ENCODE measurements at places on chromosomes 1 and 21.

GRCh38 chr1:151455231-151455630 is 4.1 kb downstream of the POGZ start:
- no peak for DNase-seq

GRCh38 chr21:41406340-41406739 is 19.7 kb upstream of the MX1 start:
- no peak for DNase-seq

DNA sequence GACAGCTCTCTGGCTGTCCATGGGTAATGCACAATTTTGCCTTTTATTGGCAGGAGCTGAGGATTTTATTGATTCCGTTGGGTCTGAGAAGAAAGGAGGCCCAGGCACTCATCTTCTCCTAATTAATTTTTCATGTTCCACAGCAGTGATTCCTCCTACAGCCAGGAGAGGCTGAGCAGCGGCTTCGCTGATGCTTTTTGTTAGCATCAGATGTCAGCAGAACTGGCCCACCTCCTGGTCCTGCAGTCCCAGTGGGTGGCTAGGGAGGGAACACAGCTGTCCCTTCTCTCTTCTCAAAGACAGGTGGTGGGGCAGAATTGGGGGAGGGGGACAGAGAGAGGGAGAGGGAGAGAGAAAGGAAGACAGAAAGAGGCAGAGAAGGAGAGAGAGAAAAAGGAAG is 5.7 kb downstream of the MT1HL1 start:
- no peak for DNase-seq

DNA sequence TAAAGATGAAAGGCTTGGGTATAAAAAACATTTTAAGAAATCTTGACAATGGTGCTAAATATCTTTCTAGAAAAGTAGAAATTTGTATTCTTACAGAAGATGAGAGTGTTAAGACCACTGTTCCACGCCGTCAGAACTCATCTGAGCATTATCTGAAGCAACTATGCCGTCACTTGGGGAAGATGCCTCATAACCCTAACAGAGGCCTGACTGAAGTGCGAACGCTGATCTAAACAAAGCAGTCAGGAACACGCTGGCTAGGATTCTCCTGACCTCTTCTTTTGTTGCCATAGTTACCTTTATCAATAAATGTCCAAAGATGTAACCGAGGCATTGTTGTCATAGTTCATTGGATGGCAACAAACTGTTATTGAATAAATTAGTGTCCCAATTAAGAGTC is 612.4 kb downstream of the LTN1 start:
- no peak for DNase-seq

GRCh38 chr1:9150582-9151327 is 21.9 kb upstream of the GPR157 start:
- DNase-seq = no peak

- DNase-seq = no peak
Observed at GRCh38 chr1:40258445-40258769, 371 bp downstream of the ZMPSTE24 start.

- no peak for DNase-seq
Observed at GRCh38 chr1:98870959-98871903, 133.4 kb downstream of the PLPPR5 start.

DNA sequence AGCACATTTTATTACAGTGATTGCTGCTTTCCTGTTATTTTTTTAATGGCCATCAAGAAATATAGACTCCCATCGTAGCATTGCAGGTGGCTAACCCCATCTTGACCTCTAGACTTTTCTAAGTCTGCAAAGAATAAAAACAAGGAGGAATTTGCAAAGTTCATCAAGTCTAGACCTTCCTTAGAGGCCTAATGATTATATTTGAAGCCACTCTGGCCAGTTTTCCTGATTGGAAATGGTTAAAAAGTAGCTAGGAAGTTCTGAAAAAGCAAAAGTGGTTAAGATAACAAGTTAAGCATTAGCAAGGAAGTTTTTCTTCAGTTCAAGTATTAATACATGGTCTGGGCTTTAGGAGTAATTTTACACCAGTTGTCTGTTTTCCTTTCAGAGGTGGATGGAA is 16.7 kb upstream of the KCNJ15 start:
- DNase-seq = no peak

- DNase-seq = no peak
Observed at GRCh38 chr1:6257541-6258069, 3.3 kb downstream of the GPR153 start.

DNA sequence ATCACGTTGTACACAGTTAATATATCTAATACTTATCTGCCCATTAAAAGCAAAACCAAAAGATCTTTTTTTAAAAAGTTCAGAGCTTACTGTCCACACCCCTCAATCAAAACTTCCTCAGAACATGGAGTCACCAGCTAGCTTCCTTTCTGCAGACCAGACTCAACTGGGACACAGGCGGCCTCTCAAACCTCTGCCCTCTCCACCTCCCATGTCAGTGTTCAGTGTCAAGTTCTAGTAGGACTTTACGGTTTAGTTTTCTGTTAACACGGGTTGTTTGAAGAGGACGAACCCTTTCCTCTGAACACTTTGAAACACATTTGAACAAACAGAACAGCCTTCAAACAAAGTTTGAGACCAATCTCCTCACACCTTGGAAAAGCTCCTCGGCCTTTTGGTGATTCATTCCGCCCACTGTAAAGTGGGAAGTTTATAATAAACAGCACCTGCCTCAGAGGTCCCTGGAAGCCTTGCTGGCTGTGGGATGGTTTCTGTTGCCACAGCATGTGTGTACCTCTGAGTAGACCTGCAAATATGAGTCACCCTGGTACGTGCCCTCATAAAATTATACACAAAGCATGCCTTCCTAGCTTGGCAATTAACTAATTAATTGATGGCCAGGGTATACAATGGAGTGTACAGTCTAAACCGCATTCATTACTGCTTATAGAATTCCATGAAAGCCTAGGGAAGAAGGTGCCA is 48.4 kb upstream of the SIPA1L2 start:
- DNase-seq = no peak

GRCh38 chr1:38502758-38503157 is 356.8 kb downstream of the RRAGC start:
- no peak for DNase-seq

DNA sequence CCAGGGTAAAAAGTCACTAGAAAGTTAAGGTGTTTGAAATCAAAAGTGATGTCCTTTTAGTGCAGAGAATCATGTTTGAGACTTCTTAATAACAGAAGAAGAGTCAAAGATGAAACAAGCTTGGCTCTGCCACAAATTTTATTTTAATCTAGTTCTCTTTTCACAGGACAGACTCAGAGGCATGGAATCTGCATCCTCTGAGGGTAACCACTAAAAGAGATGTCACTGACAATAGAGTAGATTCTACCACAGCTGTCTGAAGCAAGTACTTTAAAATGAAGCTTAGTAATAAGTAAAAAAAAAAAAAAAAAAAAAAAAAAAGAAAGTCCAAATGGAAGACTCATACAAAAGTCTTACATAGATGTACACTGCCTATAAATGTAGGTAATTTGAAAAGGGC is 519.7 kb upstream of the PRMT6 start:
- DNase-seq = no peak

DNA sequence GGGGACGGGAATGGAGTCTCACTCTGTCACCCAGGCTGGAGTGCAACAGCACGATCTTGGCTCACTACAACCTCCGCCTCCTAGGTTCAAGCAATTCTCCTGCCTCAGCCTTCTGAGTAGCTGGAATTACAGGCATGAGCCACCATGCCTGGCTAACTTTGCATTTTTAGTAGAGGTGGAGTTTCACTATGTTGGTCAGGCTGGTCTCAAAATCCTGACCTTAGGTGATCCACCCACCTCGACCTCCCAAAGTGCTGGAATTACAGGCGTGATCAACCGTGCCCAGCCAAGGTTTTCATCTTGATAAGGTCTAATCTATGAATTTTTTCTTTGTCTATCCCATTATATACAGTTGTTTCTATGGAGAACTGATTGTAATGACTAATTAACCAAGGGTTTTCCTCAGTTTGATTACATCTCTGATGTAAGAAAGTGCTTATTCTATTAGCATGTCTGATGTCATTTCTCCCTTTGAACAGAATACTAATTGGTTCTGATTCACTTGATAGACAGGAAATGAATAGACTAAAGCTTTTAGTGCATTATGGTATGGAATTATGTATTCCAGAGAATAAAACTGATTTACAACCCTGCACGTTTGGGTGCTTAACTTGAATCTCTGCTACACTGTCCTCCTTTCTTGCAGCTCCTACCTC is 11.9 kb downstream of the PACC1 start:
- no peak for DNase-seq

GRCh38 chr1:117615474-117615873 is 9.6 kb downstream of the TENT5C start:
- DNase-seq = no peak

GRCh38 chr1:87146538-87146937 is 182.1 kb upstream of the LMO4 start:
- no peak for DNase-seq

GRCh38 chr1:232980355-232980978 is 30.1 kb downstream of the NTPCR start:
- no peak for DNase-seq

- no peak for DNase-seq
Observed at GRCh38 chr1:203475012-203475981, at the start of gene PRELP. Gene PRELP (plus strand): TSS chr1:203475806. CDS start chr1:203483185, 7,379 bp downstream.

GRCh38 chr1:155218854-155219591 is 10.5 kb downstream of the MTX1 start:
- no peak for DNase-seq

DNA sequence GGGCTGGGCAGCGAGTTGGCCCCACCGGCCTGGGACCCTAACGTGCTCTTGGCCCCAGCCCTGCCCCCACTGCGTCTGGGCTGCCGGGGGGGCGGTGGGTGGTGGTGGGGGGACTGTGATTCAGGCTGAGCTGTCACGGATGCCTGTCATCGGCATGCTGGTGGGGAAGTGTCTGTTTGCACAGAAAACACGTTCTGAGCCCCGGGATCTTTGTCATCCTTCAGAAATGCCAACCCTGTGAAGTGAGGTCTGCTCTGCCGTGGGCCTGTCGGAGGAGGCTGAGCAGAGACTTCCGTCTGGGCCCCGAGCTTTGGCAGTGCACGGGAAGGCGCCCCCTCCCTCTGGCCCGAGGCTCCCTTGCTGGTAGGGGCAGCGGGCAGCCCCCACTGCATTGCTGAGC is 24.3 kb upstream of the PLCH2 start:
- DNase-seq = no peak

DNA sequence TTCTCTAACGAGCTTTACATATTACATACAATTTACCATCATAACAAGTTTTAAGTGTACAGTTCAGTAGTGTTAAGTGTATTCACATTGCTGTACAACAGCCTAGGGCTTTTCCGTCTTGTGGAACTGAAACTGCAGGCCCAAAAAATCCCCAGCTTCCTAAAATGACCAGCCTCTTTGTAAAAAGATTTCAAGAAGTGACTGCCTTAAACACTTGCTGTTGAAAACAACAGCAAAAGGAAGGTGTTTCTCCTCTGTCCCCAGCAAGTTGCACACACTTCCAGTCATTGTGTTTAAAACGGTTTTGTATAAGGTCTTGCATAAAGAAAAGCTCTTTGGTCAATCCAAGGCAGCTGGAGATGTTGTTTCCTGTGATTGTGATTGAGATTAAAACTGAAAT is 16.0 kb upstream of the GBP1 start:
- no peak for DNase-seq

GRCh38 chr1:81437213-81437612 is 363.5 kb upstream of the ADGRL2 start:
- DNase-seq = no peak

DNA sequence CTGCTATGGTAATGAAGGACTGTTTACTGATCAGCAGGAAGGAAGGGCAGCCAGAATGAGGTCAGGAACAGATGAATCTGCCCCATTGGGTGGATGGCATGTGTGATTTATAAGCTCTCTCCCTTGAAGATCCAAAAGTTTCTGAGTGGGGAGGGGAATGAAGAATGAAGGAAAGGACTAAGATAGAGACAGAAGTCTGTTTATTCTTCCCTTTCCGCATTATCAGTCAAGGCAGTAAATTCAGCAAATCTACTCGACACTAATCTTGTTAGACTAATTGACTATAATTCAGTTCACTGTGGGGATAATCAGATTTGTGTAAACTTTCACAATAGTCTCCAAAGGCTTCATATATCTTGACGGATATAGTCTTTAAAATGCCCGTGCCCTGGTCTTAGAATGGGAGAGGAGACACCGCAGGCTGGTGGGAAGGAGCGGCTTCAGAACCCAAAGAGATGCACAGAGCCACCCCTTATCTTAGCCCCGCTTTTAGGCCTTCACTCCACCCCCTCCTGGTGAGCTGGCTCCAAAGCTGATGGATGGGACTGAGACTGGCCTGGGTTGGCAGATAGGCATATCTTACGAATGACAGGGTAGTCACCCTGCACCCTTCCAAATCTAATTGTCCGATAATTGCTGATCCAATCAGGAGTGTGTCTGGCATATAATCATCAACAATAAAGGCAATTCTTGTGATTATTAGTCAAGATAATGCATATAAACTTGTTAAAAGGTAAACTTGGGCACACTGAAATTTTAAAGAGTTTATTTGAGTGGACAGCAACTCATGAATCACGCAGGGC is 76.0 kb upstream of the PPM1J start:
- DNase-seq = no peak

DNA sequence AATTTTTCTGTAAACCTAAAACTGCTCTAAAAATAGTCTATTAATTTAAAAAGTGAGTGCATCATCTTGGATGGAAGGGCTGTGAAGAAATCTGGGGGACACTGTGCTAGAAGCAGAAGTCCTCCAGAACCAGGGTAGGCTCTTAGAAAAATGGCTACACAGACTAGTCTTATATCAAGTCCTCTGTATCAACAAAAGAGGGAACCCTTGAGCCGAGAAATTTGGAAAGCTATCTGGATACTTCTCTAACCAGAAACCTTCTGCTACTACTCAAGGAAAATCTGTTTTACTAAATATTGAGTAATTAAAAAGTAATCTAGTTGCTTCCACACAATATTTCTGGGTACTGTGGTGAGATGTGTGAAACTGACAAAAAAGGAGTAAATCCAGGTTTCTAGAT is 92.1 kb downstream of the WDR3 start:
- no peak for DNase-seq

GRCh38 chr1:10897981-10898728 is 101.7 kb upstream of the CASZ1 start:
- no peak for DNase-seq

GRCh38 chr1:246274186-246274585 is 232.9 kb downstream of the SMYD3 start:
- DNase-seq = no peak

- DNase-seq = no peak
Observed at GRCh38 chr21:21614966-21615365, 616.8 kb downstream of the NCAM2 start.
